SIG-M5 (cell line): ENCODE measurements at places on chromosomes 1 and 21.

GRCh38 chr1:13587256-13588030, 3.8 kb downstream of the PDPN start:
- DNase-seq, result no peak

DNA sequence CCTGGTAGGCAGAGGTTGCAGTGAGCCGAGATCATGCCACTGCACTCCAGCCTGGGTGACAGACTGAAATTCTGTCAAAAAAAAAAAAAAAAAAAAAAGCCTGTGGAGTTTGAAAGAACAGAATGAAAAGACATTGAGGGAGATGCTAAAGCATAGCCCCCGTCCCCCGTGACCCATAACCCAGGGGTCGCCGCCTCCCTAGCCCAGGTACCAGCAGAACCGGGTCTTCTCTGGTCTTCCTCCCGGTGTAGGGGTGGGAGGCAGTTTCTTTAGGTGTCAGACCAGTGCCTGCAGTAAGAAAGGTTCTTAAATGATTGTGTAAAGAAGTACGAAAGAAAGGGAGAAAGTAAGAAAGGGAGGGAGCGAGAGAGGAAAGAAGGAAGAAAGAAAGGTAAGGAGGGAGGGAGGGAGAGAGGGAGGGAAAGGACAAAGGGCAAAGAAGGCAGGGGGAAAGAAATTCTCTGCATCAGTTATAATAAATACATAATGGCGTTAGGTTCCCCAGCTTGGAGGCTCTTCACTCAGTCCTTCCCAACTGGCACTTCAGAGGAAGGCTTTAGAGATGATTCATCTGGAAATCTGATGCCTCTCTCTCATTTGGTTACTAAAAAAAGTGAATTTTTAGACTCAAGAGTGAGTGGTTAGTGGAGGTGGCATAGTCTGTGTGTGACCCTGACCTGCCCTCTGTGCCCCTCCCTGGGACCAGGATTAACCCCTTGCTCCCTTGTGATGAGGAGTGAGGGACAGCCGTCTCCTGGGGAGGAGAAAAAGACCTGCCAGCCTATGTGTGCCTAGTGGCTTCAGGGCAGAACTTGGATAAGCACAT, 1.1 kb downstream of the IL24 start:
- no peak for DNase-seq

- no peak for DNase-seq
These were observed 19.5 kb upstream of the SUCO start for GRCh38 chr1:172513479-172513878.

DNA sequence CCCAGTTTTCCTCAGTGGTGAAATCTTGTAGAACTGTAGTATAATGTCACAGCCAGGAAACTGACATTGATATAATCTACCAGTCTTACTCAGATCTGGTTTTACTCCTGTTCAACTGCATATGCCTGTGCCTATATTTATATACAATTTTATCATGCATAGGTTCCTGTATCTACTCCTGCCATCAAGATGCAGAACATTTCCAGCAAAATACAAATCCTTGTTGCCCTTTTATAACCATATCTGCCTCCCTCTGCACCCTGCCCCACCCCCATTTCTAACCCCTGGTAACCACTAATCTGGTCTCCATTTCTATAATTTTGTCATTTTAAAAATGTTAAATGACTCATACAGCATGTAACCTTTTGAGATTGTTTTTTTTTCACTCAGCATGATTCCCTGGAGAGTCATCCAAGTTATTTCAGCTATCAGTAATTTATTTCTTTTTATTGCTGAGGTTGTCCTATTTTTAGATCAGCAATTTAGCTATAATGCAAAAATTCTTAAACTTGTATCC, 8.1 kb downstream of the UTP25 start:
- no peak for DNase-seq

- DNase-seq, result no peak
These were observed 11.5 kb downstream of the LRP8 start for GRCh38 chr1:53316424-53316765.

GRCh38 chr1:36912365-36912865, 121.9 kb downstream of the GRIK3 start:
- no peak for DNase-seq
